CD4-positive, alpha-beta T cell (primary cell): ENCODE measurements at places on chromosomes 1 and 21.
A peak's percentile ranks its signal among the peaks of the same experiment; 100 is the strongest.

GRCh38 chr1:20660363-20660762 is 806 bp downstream of the DDOST start:
- no peak for DNase-seq

DNA sequence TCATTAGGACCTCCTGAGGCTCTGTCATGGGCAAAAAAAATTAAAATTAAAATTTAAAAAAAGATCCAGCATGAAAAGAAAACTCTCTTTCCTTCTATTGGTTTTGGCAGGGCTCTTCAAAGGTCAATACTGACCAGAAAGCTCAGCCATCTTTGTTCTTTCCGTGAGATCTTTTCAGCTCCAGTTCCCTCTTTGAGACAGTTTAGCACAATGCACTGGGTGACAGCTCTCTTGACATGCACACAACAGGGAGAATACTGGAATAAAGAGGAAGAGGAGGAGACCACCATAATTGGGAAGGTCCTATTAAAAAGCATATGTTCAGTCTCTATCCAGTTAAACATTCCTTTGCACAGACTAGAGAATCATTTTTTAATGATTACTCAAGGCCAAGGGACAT is 6.3 kb downstream of the LIX1L start:
- DNase-seq, result no peak

- DNase-seq, result peak; percentile 20
Measured at GRCh38 chr21:41928621-41929220, 25.1 kb downstream of the C2CD2 start.

- DNase-seq, result no peak
Measured at GRCh38 chr1:55069280-55069679, 29.9 kb downstream of the PCSK9 start.

DNA sequence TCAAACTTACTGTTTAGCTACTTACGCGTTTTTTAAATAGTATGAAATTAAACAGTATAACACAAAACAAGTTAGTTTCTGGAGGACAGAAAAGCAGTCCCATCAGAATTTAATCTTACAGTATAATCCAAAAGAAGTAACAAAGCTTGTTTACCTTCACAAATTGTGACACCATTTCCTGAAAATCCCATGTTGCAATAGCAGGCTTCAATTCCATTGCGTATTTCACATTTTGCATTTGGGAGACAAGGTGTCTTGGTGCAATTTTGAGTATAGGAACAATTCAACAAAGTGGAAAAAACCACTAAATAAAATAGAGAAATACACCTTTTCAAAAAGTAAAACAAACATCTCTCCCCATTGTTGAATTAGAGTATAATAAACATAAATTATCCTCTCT is 1.6 kb downstream of the ADGRL4 start:
- DNase-seq, result no peak

DNA sequence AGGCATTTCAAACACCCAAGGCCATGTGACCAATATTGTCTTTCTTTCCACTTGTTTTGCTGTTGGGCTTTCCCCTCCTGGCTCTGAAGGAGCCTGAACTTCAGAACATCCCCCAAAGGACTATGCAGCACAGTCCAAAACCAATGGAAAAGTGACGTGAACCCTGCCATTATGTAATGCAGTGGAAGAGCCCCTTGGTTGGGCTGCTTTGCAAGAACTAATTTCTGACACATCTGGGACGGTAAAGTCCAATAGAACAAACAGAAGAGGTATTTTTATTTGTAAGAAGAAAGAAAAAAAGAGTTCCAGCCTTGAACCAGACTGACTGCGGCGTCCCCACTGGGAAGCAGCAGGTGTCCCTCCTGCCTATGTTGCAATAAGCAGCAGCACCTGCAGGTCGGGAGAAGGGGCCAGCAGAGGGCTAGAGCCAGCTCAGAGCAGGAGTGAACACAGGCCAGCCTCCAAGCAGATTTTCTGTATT is 116.7 kb downstream of the CDC7 start:
- no peak for DNase-seq

DNA sequence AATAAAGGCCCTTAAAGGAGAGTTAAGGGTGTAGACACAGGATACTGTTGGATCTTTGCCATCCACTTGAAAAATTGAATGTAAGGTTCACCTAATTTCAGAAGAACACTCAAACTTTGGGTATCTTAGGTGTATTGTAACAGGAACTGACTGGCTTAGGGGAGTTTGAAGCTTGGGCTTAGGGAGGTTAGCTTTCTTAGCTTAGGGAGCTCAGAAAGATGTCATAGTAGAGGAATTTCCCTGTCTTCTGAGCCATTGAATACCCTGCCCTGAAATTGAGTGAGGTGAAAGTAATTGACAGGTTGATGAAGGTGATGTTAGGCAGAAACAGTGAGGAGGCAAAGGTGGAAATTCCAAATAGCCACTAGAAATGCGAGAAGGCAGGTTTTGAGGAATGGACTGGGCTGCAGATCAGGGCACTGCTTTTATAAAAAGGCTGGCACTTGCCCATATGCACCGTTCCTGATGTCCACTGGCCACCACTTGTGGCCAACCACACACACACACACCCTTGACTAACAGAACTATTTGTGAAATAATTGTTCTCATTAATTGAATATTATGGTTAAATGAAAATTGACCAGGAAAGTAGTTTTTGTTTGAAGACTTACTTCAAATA is 16.5 kb downstream of the BACH1 start:
- DNase-seq, result no peak

DNA sequence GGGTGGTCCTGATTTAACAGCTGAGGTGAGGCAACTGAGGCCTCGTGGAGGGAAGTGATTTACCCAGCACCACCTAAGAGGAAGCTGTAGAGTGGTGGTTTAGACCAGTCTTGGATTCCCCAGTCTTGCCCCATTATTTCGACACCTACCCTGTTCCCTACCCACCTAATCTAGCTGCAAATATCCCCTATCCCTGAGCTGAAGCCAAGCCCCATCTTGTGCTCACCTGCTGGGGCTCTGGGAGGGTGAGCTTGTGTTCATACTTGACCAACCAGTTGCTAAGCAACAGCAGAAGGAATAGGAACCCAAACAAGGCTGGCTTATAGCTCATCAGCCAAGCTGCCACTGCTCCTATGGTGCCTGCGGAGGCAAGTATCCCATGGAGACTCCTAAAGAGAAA is 2.0 kb downstream of the TEX46 start:
- no peak for DNase-seq

DNA sequence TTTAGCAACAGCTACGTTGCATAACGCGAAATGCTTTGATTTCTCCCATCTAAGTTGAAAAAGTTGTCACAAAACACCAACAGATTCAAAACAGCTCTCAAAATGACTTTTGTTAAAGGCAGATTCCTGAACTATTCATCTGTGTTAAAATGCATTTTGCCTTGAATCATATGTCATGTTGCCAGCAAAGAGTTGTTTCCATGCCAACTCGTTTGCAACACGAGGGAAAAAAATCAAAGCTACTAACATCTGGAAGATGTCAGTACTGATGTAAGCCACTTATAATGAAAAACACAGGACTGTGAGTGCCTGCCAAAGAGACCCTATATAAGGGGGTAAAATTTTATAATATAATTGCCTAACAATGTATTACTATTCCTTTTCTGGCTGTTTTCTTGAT is 182.7 kb upstream of the PTBP2 start:
- no peak for DNase-seq

DNA sequence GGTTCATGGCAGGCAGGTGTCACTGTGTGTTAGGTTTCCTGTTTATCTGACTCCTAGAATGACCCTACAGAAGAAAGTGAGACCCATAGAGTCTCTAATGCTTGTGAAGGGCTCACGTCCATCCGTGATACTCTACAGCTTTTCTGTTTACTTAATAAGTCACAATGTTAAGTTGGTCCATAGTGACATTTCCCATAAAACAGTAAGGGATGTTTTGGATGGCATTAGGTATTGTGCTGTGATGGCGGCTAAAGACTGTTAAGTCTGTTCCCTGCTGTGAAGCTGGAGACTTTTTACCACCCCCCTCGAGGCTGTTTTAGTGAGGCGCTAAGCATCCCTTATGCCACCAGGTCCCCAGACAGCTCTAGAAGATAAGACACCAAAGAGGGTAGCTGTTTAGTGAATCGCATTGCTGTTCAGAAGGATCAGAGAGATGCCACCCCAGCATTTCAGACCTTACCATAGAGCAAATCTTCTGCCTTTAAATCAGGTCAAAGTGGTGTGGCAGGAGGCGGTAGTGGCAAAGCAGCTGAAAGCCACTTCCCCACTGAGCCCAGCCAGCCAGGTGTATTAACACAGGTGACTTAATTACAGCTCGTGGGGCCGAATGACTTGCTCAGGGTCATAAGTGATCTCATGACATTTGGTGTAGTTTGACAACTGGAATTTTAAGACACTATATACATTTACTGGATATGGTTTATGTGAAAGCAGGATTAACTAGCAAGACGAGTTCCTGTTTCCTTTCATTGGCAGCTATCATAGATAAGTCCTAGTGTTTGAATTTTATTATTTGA is 25.0 kb downstream of the SLC37A1 start:
- no peak for DNase-seq

DNA sequence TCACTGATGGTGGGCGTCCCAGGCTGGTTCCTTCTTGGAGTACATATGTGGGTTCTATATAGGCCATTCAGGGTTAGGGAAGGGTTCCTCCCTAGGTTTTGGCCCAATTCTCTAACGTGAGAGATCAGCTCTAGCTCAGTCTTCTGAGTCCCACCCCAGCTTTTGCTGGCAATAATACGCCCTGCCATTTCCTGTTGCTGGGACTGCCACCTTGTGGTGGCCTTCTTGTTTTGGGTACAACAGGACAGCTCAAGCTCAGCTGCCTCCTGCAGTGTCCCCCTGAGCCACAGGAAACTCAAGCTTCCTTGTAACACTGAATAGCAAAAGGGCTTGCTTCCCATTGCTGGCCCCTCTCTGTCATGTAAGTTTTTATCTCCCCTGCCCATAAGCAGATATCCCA is 77.8 kb downstream of the BACH1 start:
- DNase-seq, result peak; percentile 71

GRCh38 chr1:243917863-243918565 is 68.0 kb upstream of the AKT3 start:
- DNase-seq, result peak; percentile 11

- no peak for DNase-seq
Measured at GRCh38 chr1:240831191-240831631, 219.3 kb upstream of the GREM2 start.

GRCh38 chr1:99365141-99365540 is 100.8 kb downstream of the PLPPR4 start:
- no peak for DNase-seq

DNA sequence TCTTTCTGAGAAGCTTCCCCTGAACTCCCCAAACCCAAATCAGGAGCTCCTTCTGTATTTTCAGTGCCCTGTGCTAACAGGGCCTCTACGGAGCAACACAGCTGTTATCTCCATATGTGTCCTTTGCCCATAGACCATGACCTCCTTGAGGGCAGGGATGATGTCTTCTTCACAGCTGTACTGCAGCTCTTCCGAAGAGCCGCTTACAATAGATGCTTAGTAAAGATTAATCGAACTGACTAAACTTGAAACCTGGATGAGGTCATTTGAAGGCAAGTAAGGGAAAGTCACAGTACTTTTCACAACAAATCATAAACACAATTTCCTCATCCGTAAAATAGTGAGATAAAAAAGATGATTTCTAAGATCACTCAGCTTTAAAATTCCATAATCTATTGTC is 4.4 kb upstream of the KCNN3 start:
- DNase-seq, result no peak

GRCh38 chr21:17725339-17725738 is 93.8 kb downstream of the C21orf91 start:
- DNase-seq, result no peak

GRCh38 chr1:2934642-2935081 is 86.6 kb upstream of the ACTRT2 start:
- no peak for DNase-seq

- DNase-seq, result no peak
Measured at GRCh38 chr1:65759516-65759915, 33.2 kb upstream of the PDE4B start.

GRCh38 chr1:118812555-118812954 is 175.6 kb downstream of the TBX15 start:
- DNase-seq, result no peak

DNA sequence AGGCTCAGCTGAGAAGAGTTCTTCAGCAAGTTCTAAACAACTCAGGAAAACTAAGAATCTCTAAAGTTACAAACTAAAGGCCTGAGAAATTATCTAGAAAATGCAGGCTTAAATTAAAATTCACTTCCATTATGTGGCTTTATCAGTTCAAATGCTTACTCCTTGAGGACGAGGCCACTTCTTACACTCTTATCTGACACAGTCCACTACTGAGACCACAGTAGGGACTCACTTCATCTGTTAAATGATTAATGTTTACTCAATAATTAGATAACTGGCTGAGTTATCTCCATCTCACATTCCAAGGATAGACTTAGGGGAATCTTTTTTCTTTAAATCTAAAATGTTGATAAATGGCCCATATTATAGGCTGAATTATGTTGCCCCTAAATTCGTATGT is 1.6 kb downstream of the C1orf141 start:
- no peak for DNase-seq

- no peak for DNase-seq
Measured at GRCh38 chr1:28037946-28038345, 50.5 kb downstream of the EYA3 start.

DNA sequence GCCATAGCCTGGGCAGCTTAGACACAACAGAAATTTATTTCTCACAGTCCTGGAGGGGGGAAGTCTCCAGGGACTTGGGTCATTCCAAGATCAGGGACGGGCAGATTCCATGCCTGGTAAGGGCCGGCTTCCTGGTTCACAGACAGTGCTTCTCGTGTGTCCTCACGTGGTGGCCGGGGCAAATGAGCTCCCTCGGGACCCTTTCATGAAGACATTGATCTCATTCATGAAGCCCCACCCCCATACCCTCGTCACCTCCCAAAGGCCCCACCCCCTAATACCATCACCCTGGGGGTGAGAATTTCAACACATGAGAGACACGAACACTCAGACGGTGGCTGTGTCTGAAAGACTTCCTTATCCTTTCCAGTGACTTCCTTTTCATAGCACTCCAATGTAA is 51.5 kb downstream of the ACOT7 start:
- no peak for DNase-seq

GRCh38 chr1:205921570-205921909 is 21.7 kb downstream of the SLC26A9 start:
- no peak for DNase-seq
